DMS53 (cell line): ENCODE measurements at places on chromosomes 12 and 14.

DNA sequence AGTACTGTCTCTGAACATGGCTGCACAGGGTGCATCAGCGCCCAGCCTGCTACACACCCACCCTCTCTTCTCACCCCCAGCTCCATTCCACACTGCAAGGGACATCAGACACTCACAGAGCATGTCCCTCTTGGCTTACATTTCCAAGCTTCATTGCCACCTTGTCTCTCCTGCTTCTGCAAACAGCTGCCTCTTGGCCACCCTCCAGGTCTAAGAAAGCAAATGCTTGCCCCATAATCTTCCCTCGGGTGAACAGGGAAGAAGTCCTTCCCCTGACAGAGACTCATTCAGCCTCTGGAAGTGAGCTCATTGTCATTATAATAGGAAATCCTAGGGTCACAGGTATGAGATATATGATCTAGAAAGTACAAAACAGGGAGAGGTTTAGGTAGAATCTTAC, 505.2 kb downstream of the RMST start:
- no peak for DNase-seq

- DNase-seq = no peak
Measured at GRCh38 chr14:36818794-36819384, 157.2 kb downstream of the PAX9 start.

GRCh38 chr14:50334211-50334610, 22.1 kb downstream of the DMAC2L start:
- peak; percentile 3 for DNase-seq

DNA sequence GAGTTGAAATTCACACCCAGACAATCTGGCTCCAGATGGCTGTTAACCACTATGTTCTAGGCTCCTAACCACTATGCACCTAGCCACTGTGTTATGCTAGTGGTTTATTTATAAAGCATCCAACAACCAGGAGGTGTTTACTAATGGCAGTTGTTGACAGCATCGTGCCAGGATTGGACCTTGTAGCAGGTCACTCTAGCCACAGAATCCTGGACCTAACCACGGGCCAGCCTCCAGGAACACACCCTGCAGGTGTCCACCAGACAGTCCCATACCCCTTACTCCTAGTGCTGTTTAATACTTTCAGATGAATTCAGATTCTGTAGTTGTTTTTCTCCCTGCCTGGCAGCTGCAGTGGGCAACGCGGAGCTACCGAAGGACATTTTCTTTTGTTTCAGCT, 109.4 kb upstream of the MYL2 start:
- DNase-seq = no peak

- no peak for DNase-seq
Measured at GRCh38 chr12:125267114-125267513, 201.9 kb downstream of the AACS start.

DNA sequence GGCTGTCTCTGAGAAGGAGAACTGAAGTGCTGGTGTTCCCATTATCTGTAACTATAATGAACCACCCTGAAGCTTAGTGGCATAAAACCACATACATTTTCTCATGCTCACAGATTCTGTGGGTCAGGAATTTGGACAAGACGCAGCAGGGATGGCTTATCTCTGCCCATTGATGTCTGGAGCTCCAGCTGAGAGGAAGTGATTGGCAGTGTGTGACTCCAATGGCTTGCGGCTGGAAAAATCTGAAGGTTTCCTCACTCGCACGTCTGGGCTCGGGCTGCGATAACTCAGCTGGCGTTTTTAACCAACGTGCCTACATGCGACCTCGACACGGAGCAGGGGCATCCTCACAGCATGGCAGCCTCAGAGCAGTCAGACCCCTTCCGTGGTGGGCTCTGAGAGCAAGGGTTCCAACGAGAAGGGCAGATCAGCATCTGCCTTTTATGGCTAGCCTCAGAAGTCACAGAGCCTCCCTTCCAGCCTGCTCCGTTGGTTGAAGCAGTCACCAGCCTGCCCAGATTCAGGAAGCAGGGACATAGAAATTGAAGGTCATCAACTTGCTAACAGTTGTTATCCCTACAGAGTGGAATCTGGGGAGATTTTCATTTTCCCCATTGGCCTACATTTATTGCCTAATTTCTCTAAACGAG, 143.3 kb upstream of the BCL2L14 start:
- no peak for DNase-seq

DNA sequence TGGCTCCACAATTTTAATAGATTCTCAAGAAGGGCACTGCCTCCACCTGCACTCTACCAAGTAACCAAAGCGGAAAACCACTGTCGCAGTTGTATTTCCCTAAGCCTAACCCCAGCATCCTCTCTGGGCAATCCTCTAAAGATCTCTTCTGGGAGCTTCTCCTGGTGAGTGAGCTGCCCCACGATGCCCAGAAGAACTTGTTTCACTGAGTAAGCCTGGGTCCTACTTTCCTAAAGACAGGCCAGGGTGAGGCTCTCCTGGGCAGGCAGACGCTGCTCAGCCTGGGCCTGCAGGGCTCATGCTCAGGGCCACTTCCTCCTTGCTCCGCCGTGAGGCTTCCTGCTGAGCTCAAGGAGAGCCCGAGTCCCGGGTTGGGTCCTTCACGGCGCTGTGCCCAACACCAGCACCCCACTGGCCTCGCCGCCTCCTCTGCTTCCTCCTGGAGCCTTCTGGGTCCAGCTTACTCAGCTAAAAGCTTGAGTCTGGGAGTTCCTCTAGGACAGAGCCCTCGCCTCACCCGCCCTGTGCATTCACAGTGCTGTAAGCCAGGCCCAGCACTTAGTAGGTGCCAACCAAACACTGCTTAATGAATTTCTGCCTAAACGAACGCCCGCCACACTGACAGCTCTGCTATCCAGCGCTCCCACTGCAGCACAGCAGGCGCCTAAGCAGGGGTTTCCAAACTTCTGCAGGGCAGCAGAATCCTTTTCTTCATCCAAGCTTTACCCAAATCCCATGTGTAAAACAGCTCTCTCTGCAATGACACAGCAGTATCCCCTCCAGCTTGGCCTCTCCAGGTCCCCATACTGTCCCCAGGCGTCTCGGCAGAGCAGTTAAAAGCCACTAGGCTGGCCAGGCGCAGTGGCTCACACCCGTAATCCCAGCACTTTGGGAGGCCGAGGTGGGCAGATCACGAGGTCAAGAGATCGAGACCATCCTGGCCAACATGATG, 5.7 kb downstream of the RAB35 start:
- no peak for DNase-seq

GRCh38 chr12:103841690-103842584, 903 bp upstream of the NT5DC3 start:
- peak; percentile 78 for DNase-seq
